ENCODE measurements at places on chromosomes 3 and 15.

DNA sequence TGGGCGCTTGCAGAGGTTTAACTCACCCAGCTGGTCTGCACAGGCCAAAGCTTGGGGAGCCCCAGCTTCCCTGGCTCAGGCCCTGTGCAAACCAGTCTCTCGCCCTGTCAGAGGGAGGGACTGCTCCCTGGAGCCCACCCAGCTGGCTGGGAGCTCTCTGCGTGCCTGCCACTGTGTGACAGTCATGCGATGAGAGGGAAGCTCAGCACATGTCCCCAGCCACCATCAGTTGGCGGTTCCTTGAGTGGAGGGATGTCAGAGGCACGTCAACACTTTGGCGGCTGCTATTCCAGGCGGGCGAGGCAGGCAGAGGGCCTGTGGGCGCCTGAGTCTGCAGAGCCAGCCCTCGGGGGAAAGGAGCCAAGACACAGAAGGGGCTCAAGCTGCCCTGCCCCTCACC, 324.6 kb downstream of the UACA start:
- no peak for DNase-seq

GRCh38 chr3:194054540-194054939, 81.4 kb upstream of the HES1 start:
- no peak for DNase-seq

- DNase-seq, result no peak
These were observed 17.1 kb downstream of the CPEB1 start for GRCh38 chr15:82630033-82630432.

GRCh38 chr3:50296721-50297383, 2.4 kb downstream of the HYAL3 start:
- no peak for DNase-seq

GRCh38 chr3:11631820-11632219, 11.9 kb downstream of the VGLL4 start:
- no peak for DNase-seq

DNA sequence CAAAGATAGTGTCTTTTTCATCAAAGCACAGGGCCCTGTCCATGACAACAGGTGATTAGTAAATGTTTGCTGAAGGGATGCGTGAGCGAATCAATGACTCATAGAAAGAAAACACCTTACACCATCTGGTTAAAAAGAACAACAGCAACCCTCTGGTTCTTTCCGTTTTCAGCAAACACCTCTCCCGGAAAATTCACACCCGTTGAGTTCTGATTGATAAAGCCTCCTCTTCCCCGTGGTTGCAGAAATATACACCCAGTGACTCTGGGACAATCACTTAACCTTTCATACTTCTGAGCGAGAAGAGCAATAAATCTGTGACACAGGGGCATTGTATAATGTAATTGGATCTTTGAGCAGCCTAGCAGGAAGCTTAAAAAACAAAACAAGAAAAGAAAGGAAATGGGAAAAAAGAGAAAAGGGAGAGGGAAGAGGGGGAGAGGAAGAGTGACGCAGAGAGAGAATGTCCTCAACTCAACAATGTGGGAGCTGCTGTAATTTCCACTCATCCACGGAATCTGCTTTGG, 37.6 kb downstream of the ADAMTS9 start:
- no peak for DNase-seq

GRCh38 chr3:120824613-120825012, 82.1 kb downstream of the GTF2E1 start:
- DNase-seq, result no peak

GRCh38 chr3:142152384-142152783, 3.0 kb upstream of the TFDP2 start:
- DNase-seq, result no peak

- no peak for DNase-seq
These were observed 70.8 kb downstream of the TBC1D2B start for GRCh38 chr15:78006567-78007205.

GRCh38 chr3:50003824-50004223, 63.9 kb downstream of the RBM6 start:
- no peak for DNase-seq

DNA sequence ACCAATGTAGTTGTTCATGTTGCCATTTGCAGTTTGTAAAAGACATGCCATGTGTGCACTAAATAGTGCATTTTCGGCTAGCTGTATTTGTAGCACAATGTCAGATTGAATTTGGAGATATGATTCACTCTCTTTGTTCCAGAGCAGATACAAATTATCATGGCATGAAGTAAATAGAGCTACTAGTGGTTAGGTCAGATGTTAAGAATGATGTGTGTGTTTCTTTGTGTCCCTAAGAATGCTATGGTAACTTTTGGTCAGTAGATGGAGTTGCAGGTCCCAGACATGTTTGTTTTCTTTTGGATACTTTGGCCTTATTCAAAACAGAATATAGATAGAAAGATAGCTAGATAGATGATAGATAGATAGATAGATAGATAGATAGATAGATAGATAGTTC, 595.8 kb downstream of the NLGN1 start:
- no peak for DNase-seq

DNA sequence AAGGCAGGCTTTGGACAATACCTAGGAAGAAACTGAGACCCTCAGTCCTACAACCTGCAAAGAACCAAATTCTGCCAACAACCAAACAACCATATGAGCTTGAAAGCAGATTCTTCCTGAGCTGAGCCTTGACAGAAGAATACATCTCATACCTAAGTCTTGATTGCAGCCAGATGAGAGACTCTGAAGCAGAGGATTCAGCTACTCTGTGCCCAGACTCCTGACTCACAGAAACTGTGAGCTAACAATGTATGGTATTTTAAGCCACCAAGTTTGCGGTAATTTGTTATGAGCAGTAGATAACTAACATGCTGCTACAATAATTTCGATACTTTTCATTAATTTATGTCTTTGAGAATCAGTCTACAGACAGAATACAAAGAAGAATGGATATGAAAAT, 325.1 kb upstream of the CBLB start:
- DNase-seq, result no peak

- DNase-seq, result no peak
These were observed 713.1 kb upstream of the CFAP20DC start for GRCh38 chr3:59762941-59763340.

- no peak for DNase-seq
These were observed 109.5 kb upstream of the PFN2 start for GRCh38 chr3:150080058-150080730.

- DNase-seq, result no peak
These were observed 30.9 kb downstream of the C3orf18 start for GRCh38 chr3:50536471-50537180.

- no peak for DNase-seq
These were observed 156.2 kb downstream of the FGF12 start for GRCh38 chr3:192570821-192571791.

- no peak for DNase-seq
These were observed 65.8 kb downstream of the TFRC start for GRCh38 chr3:196016059-196016458.

- no peak for DNase-seq
These were observed 19.0 kb upstream of the GHSR start for GRCh38 chr3:172467170-172467824.

GRCh38 chr3:125024817-125025216, 31.0 kb downstream of the HEG1 start:
- no peak for DNase-seq

GRCh38 chr3:113125951-113126350, 85.4 kb upstream of the BOC start:
- DNase-seq, result no peak

- DNase-seq, result no peak
These were observed 18.2 kb downstream of the IRAK2 start for GRCh38 chr3:10182950-10183349.

GRCh38 chr15:38991701-38992100, 427.1 kb upstream of the RASGRP1 start:
- no peak for DNase-seq

DNA sequence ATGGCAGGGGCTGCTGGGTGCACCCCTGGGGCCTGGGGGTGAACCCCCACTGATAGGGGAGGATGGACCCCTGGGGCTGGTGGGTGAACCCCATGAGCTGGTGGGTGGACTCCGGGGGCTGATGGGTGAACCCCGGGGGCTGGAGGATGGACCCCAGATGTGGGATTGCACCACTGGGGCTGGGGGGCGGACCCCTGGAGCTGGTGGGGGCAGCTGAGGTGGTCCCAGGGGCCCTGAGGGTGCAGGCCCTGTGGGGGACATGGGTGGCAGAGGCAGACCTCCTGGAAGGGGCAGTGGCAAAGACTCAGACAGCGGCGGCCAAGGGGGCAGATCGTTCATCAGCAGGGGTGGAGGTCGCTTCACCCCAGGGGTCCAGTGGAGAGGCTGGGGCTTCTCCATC, 17.4 kb upstream of the TXNRD3 start:
- DNase-seq, result no peak

DNA sequence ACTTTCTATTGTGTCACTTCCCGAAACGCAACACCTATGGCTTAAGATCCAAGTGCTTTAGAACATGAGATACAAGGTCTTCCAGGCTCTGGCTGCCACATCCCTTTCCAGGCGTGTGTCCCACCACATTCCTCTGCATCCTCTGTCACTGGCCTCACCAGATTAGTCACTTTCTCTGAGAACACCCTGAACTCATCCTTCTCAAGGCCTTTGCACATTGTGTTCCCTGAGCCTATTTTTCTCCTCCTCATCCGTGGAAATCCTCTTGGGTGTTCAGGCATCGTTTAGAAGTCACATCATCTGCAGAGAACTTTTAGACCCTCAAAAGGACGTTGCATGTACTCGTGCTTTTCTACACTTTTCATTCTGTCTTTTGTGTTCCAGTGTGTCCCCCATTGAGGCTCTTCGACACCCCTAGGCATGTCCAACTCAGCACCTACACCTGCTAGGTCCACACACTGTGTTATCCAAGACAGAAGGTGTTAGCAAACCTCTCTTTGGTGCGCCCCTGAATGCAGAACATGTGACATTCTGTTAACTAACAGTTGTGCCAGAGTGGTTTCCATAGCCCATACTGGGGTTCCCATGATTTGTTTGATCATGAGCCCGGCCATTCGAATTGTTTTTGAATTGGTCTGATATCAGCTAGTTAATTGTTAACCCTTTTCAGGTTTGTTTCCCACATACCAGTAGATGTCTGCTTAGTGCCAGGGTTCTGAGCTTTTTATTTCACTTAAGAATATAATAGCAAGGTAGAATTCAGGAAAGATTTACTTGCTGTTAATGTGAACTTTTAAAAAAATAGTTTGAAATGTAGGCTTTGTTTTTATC, 67.2 kb downstream of the LPP start:
- no peak for DNase-seq

- no peak for DNase-seq
These were observed 47.6 kb downstream of the GAP43 start for GRCh38 chr3:115670911-115671310.

DNA sequence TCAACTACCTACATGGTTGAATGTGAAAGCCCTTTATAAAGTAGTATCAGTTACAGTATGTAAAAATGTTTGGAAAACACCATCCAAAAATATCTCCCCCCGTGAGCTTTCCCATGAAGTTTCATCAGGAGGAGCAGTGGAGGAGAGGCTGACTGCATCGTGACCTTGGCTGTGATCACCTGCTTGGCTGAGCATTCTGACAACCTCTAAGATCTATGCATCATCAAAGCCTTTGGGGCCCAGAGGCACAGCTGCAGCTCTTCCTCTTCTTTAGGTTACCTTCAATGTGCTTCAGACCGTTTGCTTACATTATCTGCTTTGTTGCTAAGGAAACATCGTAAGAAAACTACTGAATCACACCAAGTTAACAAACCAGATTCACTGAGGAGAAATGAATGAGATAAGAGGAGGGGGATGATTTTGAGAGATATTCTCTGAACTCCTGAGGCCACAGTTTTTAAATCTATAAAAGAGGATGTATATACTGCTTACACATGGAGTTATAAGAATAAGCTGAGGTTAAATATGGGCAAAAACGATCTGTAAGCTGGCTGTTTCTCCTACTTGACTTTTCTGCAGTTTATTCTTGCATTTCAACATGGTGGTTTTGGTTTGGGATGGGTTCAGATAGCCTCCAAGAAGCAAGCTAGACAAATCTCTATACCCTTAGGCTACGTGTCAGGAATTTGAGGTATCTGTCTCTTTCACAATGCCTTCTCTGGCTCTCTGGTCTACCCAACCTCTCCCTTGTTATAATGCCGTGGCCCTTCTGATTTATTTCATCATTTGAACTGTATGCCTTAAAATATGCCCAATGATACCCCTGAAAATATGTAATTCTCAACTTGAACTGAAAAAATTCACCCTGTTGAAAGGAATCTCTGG, 4.0 kb downstream of the GCSAM start:
- no peak for DNase-seq

DNA sequence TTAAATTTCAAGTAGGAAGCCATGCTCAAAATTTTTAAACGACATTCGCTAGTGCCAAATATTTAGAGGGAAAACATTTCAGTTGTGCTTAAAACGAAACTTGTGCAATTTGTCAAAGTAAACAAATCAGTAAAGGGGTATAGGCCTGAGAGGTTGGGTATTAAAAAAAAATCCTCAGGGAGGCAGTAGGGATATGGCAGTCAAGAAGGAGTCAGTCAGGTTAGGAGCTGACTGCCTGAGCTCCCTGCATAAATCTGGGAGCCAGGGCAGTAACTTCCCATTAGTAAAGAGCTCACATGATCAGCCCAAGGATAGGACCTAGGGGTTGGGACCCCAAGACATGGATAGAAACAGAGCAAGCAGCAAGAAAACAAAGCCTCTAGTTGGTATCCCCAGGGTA, 120.7 kb upstream of the STAC start:
- no peak for DNase-seq

DNA sequence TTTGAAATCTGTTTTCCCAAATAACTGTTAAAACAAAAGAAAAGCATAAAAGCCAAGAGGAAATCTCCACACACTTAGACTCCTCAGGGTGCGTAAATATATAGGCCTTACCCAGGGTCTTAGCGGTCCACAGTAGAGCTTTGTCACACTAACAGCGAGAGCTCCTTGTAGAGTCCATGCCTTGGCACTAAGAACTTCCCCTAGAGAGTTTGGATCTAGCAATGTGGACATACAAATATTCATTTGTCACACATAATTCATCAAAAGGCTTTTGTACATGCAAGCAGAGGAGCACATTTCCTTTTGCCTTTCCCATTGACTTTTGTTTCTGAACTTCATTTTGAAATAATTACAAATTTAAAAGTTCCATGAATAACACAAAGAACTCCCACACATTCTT, 11.0 kb upstream of the SLMAP start:
- no peak for DNase-seq

DNA sequence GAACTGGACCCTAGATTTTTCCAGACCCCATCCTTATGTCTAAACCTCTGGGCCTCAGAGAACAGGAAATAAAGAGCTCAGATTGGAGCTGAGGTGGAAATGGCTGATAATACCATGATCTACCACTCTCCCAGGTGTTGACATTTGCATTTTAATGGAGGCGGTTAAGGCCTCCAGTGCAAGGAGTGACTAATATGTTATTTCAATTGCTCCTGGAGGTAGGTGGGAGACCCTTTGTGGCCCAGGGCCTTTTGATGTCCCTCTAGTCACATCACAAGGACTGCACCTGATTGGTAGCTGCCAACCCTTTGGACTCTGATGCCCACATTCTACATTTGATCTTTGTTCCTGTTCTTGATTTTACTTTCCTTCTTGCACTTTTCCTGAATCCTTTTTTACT, 9.0 kb upstream of the ADCY5 start:
- no peak for DNase-seq

- no peak for DNase-seq
These were observed 47.9 kb downstream of the SEMA3G start for GRCh38 chr3:52396907-52397591.

All from activated CD8-positive, alpha-beta memory T cell treated with anti-CD3 and anti-CD28 coated beads for 48 hours (primary cell).